ENCODE measurements at places on chromosomes 1 and 21.
A peak's percentile ranks its signal among the peaks of the same experiment; 100 is the strongest.

DNA sequence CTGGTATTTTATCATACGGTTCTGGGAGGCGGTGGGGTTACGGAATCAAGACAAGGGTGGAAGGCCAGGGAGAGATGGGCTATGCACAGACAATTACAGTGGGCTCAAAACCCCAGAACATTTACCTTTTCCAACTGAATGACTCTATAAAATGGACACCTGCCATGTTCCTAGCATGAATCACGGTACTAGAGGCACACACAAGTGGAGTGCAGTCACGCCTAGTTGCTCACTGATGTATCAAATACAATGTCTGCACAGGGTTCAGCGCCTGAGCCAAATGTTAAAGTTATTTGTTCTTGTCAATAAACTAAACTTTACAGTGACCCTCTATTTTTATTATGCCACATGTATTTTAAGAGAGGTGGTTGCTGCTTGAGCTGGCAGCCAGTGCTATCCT is 121.4 kb downstream of the ATG4C start:
- DNase-seq: no peak

DNA sequence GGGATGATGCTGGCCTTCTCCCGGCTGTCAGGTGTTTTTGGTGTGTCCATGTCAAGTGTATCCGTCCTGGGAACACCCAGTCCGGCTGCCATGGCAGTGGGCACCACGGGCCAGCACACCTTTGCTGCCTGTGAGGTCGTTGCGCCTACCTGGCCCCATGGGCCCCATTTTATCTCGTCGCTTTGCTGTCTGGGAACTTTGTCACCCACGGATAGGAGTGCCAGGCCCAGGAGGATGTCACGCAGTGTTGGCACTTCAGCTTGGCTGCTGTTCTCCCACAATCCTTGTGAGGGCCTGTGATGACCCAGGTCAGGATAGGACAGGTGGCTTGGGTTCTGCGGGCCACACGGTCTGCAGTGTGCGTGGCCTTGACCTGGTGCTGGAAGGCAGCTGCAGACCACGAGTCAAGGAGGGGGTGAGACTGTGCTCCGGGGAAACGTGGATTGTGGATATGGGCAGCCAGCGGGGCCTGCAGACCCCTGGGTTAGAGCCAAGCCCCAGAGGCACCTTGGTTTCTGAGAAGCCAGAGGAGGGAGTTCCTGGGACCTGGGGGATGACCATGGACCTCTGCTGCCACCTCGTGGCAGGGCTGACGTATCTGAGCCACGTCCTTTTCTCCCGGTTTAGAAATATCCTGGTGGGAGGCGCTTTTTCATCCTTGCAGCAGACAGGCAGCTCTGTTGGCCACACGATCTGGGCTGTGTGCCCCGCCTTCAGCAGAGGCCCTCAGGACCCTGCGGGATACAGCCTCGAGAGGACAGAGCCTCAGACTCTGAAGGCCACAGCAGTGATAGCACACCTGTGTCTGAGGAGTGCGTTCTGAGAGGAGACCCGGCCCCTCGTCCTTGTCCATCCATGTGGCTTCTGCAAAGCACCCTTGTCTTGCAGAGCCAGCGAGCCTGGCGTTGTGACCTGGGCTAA is 161.1 kb upstream of the COL6A1 start:
- peak; percentile 88 for DNase-seq

GRCh38 chr1:222893255-222893654 is 78.4 kb downstream of the DISP1 start:
- DNase-seq: no peak

GRCh38 chr21:45981151-45982091 is at the start of gene COL6A1:
Gene COL6A1, plus strand, starts transcription at chr21:45981770. Its CDS starts 81 bp downstream, at chr21:45981851.
- DNase-seq: peak; percentile 61

DNA sequence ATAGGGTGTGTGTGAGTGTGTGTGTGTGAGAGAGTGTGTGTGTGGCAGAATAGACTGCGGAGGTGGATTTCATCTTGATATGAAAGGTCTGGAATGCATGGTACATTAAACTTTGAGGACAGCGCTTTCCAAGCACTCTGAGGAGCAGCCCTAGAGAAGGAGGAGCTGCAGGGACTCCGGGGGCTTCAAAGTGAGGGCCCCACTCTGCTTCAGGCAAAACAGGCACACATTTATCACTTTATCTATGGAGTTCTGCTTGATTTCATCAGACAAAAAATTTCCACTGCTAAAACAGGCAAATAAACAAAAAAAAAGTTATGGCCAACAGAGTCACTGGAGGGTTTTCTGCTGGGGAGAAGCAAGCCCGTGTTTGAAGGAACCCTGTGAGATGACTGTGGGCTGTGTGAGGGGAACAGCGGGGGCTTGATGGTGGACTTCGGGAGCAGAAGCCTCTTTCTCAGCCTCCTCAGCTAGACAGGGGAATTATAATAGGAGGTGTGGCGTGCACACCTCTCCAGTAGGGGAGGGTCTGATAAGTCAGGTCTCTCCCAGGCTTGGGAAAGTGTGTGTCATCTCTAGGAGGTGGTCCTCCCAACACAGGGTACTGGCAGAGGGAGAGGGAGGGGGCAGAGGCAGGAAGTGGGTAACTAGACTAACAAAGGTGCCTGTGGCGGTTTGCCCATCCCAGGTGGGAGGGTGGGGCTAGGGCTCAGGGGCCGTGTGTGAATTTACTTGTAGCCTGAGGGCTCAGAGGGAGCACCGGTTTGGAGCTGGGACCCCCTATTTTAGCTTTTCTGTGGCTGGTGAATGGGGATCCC is 18.3 kb upstream of the HDAC1 start:
- DNase-seq: peak; percentile 71

DNA sequence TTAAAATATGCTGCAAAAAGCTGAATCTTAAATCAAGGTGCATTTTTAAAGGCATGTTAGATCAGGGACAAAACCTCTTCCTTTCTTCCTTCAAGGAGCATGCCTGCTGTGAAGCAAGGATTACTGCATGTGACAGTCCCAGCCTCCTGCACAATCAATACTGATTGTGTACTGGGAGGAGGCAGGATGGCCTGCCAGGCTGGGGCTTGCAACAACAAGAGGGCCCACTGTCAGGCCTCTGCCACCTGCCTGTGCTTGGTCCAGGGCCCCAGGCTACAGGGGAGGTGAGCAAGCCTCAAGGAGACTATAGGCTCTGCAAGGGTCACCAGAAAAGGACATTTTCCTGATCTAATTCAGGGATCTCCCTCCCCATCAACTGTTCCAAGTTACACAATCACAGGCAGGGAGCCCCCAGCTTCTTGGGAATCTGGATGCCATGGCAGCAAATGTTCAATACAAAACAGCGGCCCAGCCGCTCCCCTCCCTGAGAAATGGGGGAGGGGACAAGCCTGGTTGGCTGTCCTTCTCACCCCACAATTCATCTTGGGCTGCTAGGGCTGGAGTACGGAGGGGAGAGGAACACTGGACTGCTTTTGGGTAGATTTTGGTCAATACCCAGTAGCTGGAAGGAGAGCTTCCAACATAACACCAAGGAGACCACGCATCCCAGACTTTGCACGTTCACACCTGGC is 76.7 kb downstream of the SSBP3 start:
- no peak for DNase-seq

Data from RPMI8226 (cell line).